ENCODE measurements at places on chromosomes 3 and 15.

GRCh38 chr15:31392761-31393401 lies 66.2 kb downstream of the KLF13 start:
- no peak for DNase-seq

DNA sequence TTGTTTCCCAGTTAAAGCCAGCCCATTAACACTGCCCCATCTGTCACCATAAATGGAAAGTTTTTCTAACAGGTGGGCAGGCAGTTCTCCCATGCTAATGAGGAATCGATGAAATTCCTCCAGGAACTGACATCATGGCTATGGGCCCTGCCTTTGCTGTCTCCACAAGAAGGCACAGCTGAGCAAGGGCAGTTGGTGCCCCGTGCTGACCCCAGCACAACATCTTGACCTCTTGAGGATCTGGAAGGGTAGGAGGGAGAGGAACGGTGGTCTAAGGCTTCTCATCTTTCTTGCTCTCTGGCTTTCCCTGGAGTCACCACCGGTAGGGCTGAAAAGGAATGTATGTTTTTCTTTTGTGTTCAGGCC lies 46.7 kb downstream of the CHCHD6 start:
- no peak for DNase-seq

- DNase-seq = no peak
Observed at GRCh38 chr15:64010719-64011118, 35.6 kb downstream of the DAPK2 start.

- DNase-seq = no peak
Observed at GRCh38 chr15:89498574-89498906, 2.2 kb upstream of the RHCG start.

DNA sequence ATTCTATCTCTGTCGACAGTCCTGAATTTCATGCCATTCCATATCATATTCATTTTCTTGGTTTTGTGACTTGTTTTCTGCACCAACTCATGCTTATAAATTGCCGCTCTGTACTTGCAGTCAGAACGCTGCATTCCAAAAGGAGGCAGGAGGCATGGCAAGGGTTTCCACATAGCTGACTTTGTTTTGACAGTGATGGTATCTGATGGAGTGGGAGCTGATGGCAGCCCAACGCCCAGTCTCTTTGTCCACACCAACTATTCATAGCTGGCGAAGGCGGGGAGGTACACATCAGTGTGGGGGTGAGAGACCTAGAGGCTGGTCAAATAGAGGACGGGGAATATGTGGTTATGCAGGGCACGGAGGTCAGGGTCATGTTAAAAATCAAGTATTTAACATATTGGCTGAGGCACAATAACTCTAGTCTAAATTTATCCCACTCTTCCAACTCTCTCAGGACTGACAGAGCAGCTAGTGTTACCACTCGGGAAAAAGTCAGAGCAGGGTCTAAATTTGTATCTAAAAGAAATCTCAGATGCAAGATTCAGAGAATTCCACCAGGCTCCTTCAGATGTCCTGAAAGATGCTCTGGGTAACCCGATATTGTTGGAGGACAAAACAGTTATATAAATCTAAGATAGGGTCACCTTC lies 67.8 kb upstream of the ATP13A3 start:
- DNase-seq = no peak

- DNase-seq = no peak
Observed at GRCh38 chr3:69888040-69888942, 111.2 kb upstream of the SAMMSON start.

DNA sequence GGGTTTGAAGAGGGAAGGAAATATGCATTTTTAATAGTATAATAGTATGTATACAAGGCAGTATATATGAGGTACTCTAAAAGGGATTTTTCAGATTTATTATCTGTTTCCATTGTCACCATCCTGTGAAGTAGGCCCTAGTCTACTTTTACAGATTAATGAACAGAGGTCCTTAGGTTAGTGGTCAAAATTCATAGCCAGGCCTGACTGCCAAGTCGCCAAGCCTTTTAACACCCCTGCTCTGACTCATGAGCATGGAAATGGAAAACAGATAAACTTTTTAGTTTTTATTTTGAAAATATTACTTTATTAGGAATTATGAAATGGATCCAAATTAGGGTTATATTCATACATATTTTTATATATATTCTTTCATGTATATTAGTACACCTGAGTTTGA lies 146.9 kb downstream of the BBX start:
- DNase-seq = no peak

Measured in cerebellum (tissue), 4 donors.